ENCODE measurements at places on chromosomes 7 and 10.

- DNase-seq, result no peak
Measured at GRCh38 chr7:116258734-116259133, 48.4 kb downstream of the TES start.

DNA sequence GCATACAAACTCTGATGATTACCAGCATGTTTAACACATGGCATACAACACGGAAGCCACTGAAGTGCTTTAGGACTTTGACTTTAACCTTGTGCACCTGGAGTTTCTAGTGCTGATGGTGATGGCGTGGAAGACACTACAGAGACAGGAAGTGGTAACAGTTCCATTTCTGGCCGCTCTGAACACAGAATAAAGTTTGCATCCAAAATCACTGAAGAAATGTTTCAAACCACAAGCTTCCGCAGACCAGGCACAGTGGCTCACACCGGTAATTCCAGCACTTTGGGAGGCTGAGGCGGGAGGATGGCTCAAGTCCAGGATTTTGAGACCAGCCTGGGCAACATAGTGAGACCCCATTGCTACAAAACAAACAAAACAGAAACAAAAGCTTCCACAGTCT, 40.3 kb upstream of the TNPO3 start:
- DNase-seq, result no peak

DNA sequence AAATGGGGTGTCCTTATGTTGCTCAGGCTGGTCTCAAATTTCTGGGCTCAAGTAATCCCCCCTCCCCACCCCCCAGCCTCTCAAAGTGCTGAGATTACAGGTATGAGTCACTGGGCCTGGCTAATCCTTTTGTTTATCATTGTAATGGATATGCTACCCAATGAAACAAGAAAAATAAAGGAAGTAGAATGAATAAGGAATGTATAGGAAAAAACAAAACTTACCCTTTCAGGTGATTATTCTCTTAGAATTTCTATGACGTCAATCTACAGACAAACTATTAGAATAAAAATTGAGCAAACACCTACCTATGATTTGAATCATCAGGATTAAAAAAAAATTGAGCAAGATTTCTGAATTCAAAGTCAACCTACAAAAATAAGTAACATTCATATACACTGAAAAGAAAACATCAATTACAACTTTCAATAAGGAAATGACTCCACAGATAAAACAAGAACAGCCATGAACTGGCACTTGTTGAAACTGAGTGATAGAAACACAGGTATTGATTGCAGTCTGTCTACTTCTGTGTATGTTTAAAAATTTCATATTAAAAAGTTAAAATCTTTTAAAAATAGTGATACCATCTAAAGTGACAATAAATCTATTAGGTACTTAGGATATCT, 12.2 kb downstream of the ADAM12 start:
- DNase-seq, result no peak

GRCh38 chr7:36970551-36971514, 246.5 kb upstream of the AOAH start:
- DNase-seq, result no peak

DNA sequence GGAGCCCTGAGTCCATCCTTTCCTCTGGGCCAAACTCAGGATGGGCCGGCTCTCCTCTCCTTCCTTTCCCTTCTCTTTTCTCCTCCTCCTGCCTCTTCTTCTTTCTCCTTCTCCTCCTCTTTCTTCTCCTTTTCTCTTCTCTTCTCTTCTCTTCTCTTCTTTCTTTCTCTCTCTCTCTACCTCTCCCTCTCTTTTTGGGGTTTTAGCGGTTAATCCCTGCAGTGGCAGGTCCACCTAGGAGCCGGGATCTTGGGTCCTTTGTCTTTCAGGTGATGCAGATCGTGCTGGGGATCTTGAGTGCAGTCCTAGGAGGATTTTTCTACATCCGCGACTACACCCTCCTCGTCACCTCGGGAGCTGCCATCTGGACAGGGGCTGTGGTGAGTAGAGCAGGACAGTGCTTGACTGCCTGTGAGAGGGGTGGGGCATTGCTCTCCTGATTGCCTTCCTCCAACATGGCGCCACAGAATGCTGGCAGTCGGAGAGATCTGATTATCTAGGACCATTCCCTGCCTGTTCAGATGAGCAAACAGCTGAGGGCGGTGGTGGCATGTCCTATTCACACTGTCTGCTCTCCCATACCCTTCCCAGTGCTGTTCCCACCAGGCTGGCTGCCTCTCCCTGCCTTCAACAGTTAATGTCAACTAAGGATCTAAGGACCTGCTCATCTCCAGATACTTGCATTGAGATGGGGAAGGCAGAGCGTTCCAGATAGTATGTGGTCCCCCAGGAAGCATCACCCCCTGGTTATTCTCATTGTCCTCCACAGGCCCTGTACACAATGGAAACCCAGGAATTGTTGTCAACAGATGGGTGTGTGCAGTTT, 1.6 kb downstream of the TMEM176A start:
- DNase-seq, result no peak

DNA sequence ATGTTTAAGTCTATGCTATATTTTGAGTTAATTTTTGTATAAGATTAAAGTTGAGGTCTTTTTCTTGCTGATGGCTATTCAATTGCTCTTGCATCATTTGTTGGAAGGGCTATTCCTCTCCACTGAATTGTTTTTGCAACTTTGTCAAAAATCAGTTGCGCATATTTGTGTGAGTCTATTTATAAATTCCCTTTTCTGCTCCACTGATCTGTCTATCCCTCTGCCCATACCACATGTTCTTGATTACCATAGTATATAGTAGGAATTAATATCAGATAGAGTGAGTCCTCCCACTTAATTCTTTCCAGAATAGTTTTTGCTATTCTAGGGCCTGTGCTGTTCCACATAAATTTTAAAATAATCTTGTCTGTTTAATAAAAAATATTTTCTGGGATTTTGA, 152.4 kb upstream of the ADCY1 start:
- DNase-seq, result no peak
